Stomach (tissue), 19 donors: ENCODE measurements at places on chromosomes 7 and 10.

- DNase-seq = no peak
These were observed 35.2 kb downstream of the CYP17A1 start for GRCh38 chr10:102801978-102802377.

DNA sequence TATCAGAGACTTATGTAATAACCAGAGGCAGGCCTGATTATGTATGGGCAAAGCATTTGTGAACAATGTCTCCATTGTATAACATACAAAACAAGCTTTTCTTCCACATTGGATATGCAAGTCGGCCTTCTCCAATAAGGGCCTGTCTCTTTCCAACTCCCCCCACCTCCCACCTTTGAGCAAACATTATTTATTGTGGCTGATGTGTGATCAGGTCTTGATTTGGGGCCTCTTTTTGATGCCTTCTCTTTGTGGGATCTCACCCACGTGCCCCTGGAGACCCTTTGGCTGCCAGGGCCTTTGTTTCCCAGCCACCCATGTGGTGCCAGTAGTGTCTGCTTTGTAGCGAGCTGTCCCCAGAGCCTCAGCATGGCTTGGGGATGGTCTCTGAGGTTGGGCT is 53.0 kb downstream of the TCF7L2 start:
- no peak for DNase-seq

- no peak for DNase-seq
These were observed 5.4 kb downstream of the VWC2 start for GRCh38 chr7:49778731-49779270.

- DNase-seq = peak; percentile 24
These were observed 142.3 kb downstream of the VPS50 start for GRCh38 chr7:93374345-93374940.

- no peak for DNase-seq
These were observed 117.1 kb downstream of the FGFR2 start for GRCh38 chr10:121481180-121481579.

DNA sequence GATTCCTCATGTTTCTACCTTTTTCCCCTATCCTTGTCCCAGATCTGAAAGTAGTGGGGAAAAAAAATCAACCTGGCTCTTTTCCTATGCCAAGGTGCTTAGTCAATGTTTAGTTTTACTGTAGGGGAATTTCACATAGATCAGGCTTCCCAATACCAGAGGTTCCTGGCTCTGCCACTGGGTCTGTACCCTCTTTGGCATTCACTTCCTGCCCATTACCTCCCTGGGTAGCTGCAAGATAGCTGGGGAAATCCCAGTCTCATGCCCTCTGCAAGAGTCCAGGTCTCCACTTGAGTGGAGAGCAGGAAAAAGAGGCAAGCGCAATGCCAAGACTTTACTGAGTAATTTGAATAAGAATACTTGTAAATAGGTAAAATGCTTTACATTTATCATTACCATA is 3.5 kb upstream of the BPGM start:
- DNase-seq = no peak

DNA sequence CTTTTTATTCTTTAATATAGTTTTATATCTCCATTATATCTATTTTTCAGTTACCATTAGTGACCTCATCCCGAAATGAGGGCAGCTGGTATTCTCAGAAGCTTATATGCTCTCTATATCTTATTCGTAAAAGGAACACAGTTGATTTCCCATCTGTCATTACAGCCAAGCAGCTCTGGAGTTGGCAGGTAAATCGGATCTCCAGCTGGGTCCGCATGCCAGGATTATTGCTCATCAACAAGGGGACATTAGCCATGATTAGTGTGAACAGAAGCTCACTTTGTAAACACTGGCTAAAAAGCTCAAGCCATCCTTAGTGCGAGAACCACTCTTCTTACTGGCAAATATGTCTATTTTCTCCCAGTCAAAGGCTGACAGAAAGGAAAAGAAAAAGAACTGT is 180.3 kb downstream of the NPSR1 start:
- peak; percentile 12 for DNase-seq

DNA sequence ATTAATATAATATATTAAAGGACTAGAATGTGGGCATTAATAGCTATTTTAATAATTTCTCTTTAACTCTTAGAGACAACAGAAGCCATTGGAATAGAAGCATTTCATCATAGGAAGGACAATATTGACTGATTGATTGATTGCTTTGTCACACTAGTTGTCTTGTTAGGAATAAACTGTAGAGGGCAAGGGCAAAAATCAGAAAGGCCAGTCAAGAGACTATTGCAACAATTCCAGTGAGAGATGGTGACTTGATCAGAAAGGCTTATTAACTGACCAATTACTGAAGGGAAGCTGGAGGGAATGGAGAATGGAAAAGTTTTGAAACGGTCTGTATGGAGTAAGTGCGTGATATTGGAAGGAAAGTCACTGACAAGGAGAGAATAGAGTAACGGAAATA is 87.3 kb downstream of the RUNDC3B start:
- no peak for DNase-seq

DNA sequence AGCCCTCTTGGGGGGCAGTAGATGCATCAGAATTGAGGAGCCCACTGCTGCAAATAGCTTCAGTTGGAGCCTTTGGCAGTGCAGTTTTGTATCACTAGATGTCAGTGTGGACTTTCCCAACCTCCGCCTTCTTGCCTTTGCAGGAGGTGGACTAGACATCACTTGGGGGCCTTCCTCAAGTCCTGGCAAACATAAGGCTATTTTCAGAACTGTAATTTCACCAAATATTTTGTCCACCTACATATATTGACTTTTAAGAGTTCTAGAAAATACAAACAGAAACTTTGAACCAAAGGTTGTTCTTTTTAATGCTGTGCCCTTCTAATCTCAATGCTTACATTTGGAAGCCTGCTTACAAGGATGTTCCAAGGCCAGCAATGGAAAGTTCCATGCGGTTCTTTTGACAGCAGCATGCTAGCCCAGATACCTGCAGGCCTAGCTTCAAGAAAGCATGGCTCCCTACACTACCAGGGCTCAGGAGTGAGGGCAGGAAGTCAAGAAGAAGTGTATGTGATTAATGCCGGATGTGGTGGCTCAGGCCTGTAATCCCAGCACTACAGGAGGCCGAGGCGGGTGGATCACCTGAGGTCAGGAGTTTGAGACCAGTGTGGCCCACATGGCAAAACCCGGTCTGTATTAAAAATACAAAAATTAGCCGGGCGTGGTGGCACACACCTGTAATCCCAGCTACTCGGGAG is 8.0 kb upstream of the ZNRF2 start:
- DNase-seq = peak; percentile 39

DNA sequence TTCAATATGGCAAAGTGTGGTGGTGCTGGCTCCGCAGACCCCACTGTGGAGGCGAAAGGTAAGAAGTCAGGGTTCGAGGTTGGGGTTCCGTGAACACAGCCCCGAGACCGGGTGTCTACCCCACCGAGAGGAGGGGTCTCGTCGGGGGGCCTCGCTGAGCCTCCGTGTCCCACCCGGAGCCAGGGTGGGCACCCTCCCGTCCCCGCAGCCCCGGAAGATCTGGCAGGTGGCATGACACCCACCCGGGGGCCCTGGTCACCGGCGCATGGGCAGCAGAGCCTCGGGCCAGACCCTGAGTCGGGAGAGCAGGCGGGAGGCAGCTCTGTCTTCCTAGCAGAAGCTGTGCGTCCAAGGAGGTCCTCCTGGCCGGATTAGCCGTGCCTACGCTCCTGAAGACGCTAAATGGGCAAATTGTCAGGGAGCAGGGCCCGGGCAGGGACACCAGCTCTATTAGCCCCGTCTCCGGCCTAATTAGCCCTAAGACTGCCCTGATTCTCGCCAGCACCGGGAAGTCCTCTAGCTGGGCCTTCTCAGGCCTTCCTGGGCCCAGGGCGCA is 56.4 kb downstream of the UNCX start:
- DNase-seq = no peak

GRCh38 chr10:103281753-103282152 is 4.8 kb downstream of the INA start:
- DNase-seq = peak; percentile 83

DNA sequence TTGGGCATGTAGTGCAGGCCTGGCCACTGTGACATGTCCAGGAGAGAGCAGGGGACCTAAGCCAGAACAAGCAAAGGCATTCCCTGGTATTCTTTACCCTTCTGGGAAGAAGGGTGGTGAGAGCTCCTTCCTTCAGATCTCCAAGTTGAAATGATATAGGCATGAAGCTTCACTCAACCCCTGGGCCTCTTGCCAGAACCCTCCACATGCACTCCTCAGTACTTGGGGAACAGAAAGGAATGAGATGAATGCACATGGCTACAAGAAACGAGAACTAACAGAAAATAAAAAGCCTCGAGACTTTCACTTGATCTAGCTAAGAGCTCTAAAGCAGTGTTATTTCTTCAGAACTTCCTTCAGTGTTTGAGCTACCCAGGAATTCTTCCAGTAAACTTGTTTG is 262.2 kb downstream of the ETV1 start:
- DNase-seq = no peak
